ENCODE measurements at places on chromosomes 6 and 20.

- no peak for DNase-seq
Measured at GRCh38 chr6:143023695-143024094, 37.0 kb upstream of the AIG1 start.

GRCh38 chr6:38697846-38698245, 5.1 kb downstream of the GLO1 start:
- no peak for DNase-seq

DNA sequence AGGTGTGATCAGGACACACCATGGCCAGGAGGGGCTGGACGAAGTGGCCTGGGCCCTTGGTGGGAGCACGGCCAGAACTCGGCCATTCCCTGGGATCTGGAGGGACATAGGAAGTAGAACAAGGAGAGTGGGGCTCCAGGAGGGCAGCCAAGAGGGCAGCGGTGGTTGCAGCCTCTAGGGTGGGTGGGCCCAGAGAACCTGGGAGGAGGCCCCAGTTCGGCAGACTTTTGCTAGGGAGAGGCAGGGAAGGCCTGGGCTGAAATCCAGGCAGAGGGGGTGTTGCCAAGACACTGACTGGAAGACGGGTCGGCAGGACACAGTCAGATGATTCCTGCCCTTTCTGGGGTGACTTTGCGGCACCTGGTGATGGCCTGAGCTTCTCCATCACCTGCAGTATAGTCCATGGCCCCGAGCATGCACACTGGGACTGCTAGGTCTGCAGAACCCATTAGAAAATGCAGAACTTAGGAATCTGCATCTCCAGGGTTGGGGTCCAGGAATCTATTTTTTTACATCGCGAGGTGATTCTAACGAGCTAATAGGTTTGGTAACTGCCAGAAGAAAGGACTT, 224.8 kb downstream of the SYNDIG1 start:
- DNase-seq: no peak

GRCh38 chr6:28480253-28480932, 35.2 kb downstream of the GPX6 start:
- DNase-seq: no peak

DNA sequence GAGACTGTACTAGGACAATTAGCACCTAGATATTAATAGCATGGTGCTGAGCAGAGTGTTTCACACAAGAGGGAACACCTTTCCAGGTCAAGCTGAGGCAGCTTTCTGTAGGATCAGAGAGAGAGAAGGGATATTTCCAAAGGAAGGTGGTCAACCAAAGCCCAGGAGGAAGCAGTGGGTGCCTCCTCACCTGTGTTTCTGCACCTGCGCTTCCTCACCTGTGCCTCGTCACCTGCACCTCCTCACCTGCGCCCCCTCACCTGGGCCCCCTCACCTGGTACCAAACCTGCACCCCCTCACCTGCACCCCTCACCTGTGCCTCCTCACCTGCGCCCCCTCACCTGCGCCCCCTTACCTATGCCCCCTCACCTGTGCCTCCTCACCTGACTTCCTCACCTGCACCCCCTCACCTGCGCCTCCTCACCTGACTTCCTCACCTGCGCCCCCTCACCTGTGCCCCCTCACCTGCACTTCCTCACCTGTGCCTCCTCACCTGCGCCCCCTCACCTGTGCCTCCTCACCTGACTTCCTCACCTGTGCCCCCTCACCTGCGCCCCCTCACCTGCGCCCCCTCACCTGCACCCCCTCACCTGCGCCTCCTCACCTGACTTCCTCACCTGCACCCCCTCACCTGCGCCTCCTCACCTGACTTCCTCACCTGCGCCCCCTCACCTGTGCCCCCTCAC, 67.9 kb downstream of the TTLL2 start:
- no peak for DNase-seq

- no peak for DNase-seq
Measured at GRCh38 chr20:5608104-5608441, 142.1 kb upstream of the SHLD1 start.

DNA sequence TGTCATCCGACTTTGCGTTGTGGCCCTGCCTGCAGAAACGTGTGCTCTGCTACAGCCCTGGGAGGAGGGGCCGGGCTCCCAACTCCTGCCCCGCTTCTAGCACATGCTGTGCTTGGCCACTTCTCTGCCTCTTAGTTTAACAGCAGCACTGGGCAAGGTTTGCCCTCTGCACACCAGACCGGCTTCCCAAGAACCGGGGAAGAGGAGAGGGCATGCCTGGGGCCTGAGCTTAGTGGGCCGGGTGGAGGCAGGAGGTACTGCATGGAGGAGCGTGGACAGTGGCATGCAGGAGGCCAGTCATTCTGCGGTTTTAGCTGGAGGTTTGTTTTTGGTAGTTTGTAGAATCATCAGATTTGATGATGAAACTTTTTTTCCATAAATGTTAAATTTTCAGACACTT, 45.5 kb downstream of the CEP43 start:
- no peak for DNase-seq

DNA sequence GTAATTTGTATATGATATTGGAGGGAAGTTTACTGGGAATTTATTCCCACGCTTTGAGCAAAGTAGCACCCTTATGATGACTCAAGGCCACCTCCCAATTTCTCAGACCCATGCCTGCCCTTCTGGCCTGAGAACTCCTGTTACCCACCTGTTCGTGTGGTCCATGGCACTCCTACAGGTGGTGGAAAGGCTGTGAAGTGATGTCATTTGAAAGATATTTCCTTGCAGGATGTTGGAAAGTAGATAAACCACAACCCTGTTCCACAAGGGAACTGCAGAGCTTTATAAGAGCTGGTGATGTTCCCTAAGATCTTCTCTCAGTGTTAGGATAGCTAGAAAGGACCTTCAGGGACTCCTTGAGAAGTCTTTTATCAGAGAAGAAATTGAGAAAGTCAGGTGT, 70.5 kb downstream of the ADGRG6 start:
- DNase-seq: no peak

DNA sequence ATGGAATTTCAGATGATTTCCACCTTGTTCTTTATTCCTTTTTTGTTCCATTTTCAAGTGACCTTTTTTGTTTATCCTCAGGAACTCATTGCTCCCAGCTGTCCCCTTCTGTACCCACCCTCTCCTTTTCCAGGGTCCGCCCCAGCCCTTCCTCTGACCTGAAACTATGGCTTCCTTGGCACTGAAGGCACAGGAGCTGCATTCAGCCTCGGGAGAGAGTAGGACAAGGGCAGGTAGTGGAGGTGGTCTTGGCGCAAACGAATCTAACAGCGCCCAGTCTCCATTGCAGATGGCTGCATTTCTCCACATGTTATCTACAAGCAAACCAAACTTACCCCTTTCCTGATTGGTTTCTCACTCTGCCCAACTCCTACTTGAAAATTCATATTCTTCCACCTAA, 8.8 kb upstream of the ULBP2 start:
- no peak for DNase-seq

DNA sequence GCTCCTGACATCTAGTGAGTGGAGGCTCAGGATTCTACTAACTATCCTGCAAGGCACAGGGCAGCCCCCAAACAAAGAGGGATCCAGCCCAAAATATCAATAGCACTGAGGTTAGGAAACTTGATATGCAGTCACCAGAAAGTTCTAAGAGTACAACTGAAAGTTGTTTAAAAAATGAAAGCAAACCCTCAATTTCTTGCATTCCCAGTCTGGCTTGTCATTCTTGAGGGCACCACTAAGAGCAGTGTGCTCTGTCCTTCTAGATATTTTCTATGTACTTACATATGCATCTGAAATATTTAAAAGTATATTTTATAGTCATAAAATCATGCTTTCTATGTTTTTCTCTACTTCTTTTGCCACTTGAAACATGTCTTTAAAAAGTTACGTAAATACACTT, 35.9 kb downstream of the CST8 start:
- DNase-seq: no peak

GRCh38 chr6:36544228-36544627, 3.1 kb downstream of the STK38 start:
- peak; percentile 64 for DNase-seq

DNA sequence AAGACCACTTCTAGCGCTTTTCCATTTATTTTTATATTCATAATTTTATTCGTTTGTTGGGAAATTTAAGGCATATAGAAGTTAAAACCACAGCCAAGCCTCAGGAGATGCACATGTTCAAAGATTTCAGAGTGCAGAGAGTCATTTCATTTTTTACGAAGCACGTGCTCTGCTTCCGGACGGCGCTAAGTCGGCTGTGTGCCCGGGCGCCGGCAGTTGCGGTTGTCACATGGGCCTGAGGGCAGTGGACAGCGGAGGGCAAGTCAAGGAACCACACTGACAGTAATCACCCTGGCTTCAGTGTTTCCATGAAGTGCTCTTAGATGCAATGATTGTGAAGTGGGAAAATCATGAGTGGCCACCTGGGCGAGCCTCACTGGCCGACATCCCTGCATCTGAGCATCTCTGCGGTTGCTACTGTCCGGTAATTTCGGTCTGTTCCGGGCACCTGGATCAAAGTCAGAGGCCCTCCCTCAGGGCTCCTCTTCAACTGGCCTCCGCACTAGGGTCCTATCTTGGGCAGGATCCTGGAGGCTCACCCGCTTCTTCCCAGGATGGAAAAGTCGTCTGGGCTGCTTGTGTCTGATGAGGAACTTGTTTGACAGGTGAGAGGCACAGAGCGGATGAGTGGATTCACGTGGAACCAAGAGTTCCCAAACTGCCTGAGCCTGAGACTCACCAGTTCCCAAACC, 90.8 kb downstream of the DACT2 start:
- no peak for DNase-seq

- DNase-seq: peak; percentile 7
Measured at GRCh38 chr6:170174771-170175643, 115.9 kb downstream of the DLL1 start.

DNA sequence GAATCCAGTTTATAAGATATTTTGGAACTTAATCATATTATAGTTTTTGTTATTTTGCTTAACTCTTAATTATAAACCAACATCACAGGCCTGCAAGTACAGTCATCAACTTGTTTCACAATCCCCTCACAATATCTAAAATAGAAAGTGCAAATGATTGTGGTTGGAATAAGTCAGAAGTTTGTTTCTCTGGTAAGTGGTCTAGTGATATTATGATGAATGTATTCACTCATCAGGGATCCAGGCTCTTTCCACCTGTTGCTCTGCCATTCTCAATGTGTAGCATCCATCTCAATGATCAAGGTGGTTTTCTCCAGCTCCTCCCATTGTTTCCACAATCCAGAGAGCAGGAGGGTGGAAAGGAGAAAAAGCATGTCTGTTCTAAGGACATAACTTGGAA, 54.2 kb downstream of the OPN5 start:
- no peak for DNase-seq

- DNase-seq: no peak
Measured at GRCh38 chr6:13527671-13528056, 40.3 kb upstream of the GFOD1 start.

DNA sequence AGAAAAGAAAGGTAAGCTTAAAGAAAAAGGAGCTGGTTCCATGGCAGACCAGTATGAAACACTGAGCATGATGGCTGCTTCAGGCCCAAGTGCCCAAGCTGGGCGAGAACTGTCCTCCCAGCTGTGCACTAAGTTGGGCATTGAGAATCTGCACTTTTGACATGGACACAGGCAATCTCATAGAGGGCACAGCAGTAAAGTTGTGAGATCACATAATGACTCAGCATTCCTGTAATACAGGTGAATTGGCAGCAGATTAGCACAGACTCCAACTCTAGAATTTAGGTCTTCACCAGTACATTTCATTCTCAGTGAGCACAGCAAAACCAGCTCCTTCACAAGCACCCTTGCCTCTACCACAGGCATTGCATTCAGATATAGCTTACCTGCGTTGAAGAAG, 343.4 kb downstream of the PKHD1 start:
- no peak for DNase-seq

DNA sequence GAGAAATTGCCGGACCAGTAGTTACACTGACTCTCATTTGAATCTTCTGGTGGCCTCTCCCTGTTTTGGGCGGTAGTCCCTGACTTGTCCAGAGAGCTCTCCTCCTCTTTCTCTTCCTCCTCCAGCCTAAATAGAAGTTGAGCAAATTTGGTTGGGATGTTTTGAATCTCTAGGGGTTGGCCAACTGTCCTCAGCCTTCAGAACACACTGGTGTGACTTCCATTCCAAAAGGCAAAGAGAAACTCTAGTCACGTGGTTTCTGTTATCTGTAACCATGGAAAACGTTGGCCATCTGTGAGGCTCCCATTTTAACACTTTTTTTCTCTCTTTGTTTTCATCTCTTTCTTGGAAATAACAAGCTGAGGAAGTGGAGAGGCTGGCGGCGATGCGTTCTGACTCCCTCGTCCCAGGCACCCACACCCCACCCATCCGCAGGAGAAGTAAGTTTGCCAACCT, 275.3 kb downstream of the TBC1D7 start:
- no peak for DNase-seq

GRCh38 chr6:1757131-1757530, 147.4 kb downstream of the FOXC1 start:
- no peak for DNase-seq

DNA sequence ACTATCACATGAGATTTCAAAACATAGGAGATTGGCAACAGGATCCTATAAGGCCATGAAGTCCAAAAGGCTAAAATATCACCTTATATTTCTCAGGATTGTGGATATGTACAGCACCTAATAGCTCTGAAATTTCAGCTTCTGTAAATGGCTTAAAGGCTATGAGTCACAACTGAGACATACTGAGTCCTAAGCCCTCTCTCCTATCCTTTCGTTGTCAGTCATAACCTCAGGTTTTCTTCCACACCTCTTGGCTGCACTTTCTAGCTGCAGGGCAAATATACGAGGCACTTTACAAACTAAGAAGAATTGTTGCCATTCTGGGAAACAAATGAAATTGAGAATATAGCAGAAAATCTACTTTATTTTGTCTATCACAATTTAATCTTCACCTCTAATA, 969.9 kb upstream of the EPHA7 start:
- no peak for DNase-seq

GRCh38 chr20:57652606-57653545, 32.6 kb upstream of the ZBP1 start:
- DNase-seq: no peak

GRCh38 chr6:159606786-159607185, 86.3 kb downstream of the SOD2 start:
- DNase-seq: no peak

GRCh38 chr20:20710443-20711315, 1.8 kb downstream of the RALGAPA2 start:
- no peak for DNase-seq

GRCh38 chr6:146253691-146254090, 224.8 kb downstream of the GRM1 start:
- no peak for DNase-seq

DNA sequence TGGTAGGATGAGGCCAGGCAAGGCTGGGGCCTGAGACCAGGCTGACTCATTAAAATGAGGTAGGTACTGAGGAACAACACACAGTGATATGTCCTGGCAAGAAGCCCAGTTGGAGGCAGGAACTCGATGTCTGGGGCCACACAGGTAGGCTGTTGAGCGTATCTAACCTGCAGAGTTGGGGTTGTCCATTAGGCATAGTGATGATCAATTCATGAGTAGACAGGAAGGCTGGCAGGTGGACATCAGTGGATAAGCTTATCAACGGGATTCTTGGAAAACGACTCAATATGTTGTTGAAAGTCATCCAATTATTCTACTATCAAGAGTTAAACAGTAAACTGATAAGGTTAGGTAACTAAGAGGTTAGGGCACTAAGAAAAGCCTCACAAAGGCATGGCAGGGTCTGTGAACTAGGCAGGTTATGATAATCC, 193.2 kb upstream of the COL21A1 start:
- DNase-seq: no peak

- no peak for DNase-seq
Measured at GRCh38 chr6:54775576-54775975, 71.0 kb upstream of the FAM83B start.

GRCh38 chr6:152634773-152635172, 2.4 kb downstream of the SYNE1 start:
- DNase-seq: peak; percentile 57

Measured in CD4-positive, alpha-beta T cell treated with Interleukin-4 for 1 hour (primary cell).